ENCODE measurements at places on chromosomes 1 and 21.

- no peak for DNase-seq
Measured at GRCh38 chr1:247966532-247967204, 1.6 kb downstream of the OR2AK2 start.

DNA sequence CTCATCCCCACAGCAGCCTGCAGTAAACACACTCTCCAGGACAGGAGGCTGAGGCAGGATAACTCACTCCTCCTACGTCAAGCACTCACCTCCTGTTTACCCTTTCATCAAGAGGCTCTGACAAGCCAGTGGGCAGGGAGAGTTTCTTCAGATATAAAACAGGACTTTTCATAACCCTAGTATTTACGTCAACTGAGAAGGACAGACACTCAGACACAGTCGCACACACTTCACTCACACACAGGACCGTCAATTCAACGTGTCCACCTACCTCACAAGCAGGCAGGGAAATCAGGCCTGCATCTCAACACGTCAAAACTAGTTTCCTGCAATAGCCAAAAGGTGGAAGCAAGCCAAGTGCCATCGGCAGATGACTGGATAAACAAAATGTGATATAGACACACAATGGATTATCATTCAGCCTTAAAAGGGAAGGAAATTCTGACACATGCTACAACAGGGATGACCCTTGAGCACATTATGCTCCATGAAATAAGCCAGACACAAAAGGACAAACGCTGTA is 48.6 kb downstream of the ITPKB start:
- DNase-seq, result no peak

DNA sequence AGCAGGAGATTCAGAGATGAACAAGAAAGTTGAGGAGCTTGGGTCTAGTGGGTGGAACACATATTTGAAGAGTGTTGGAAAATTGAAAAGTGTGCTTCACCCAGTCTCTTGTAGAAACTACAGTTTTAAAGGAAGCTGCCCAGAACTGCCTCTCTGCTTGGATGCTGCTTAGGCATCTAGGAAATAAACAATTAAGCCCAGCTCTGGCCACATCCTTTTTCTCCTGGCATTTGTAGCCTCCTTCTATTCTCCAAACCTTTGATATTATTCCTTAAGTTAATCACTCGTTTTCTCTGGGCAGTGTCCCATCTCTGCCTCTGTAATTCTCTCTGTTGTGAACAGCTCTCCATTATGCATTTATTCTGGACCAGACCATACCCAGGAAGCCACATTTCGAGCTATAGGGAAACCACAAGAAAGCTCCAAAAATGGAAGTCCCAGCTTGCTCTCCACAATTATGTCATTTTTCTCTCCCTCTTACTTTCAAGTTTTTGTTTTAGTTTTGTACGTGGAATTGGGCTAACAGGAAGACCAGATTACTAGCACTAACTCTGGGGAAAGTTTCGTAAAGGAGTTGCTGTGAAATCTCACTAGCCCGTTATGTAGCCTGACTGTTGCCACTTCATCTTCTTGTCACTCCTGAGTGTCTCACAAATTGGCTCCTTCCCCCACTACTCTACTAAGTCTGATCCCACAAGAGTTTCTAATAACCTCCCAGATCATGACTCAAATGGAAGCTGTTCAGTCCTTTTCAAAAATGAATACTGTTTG is 102.2 kb downstream of the NTMT2 start:
- no peak for DNase-seq

DNA sequence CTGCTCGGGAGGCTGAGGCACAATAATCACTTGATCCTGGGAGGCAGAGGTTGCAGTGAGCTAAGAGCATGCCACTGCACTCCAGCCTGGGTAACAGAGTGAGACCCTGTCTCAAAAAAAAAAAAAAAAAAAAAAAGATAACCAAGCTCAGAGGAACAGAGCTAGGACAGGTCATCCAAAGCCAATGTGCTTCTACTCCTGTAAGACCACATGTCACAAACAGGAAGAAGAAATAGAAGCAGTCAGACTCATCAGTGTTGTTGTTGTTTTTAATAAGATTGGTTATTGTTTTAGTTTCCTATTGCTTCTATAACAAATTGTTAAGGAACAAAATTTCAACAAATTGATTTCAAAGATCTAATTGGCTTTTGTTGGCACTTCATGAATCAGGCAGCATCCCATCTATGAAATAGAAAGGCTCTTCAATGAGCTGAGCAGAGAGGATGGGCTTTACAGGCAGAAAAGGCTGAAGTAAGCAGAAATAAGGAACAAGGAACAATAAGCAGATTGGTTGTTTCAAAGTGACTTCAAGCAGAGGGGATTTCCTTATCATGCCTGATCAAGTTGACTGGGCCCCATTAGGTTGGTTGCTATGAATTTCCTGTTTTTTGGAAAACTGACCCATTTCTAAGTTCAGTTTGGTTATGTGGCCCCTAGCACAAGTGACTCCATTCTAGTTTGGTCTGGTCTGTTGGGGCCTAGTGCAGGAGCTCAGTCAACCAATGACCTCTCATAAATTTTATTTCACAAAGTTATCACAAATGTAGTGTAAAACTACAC is 6.0 kb upstream of the AKNAD1 start:
- DNase-seq, result no peak

DNA sequence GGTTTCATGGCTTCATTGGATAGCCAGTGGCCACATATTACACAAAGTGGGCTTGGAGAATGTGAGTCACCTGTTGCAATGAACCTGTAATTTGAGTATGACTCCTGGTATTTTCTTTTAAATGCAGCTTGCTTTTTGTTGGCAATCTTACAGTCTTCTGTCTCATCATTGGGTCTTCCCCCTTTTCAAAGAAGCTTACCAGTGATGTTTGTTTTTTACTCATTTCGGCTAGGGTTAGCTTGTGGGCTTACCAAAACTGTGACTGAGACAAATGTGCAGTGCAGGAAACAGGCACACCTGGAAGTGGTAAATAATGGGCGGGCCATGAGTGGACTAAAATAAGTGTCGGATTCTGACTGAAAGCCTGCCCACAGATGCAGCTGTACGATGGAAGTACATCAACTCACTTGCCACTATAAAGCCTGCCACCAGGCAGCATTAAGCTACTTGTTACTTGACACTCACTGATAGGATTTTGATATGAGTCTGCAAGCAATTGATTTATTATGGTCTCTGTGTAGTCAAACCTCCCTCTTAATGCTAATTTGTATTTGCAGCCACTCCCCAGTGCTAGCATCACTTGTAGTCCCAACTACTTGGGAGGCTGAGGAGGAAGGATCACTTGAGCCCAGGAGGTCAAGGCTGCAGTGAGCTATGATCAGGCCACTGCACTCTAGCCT is 4.2 kb downstream of the HHAT start:
- DNase-seq, result no peak

GRCh38 chr1:226622012-226622411 is 73.4 kb downstream of the STUM start:
- DNase-seq, result no peak

DNA sequence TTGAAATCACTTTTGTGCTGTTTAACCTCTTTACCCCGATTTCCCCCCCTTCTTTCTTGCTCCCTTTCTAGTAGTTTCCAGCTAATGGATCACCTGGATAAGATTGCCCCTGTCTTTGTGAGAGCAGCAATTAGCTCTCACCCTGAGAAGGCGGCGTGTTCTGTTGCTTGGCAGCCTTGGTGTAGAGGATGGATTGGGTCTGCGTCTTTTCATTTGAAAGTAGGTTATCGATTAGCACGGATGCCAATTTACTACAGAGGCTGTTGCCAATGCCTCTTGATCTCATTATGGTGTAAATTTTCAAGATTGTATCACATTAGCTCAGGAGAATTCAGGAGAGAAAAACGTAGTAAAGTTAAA is 26.4 kb downstream of the KIF26B start:
- DNase-seq, result no peak

DNA sequence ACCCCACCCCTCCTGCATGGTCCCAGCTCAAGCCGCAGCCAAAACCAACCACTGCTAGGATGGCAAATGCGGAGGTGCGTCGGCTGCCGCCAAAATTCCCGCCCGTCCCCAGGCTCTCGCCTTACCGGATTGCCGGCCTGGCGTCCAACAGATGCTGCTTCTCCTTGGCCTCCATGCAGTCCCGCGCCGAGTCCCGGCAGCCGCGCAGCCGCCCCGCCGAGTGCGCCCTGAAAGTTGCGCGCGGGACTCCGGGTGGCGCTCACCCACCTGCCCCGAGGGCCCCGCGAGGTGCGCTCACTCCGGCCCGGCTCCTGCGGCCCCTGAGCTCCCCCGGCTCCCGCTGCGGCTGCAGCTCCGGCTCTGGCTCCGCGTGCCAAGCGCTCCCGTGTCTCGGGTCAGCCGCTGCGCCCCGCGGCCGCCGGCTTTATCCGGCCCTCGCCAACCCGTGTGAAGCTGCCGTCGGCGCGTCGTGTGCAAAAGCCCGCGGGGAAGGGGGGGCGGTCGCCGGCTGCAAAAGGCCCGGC is at the start of gene SLC30A2:
Gene SLC30A2 (minus strand): TSS at position 397 of the 524 bp plus-strand sequence. CDS start 222 bp downstream, at position 175.
- no peak for DNase-seq

DNA sequence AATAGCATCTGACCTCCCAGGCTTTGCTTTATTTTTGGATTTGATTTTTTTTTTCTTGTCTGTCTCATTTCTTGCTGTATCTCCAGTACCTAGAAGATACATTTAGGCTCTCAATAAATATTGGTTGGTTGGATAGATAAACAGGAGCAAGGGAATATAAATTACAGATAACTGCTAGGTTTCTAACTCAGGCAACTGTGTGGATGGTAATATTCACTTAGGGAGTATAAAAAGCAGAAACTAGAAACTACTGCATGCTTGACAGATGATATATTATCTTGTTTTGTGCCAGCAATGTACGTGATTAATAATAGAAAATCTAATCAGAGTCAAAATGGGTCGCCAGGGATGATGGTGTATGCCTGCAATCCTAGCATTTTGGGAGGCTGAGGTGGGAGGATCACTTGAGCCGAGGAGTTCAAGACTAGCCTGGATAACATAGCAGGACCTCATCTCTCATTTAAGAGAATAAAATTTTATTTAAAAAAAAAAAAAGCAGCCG is 31.0 kb upstream of the TARS2 start:
- no peak for DNase-seq

DNA sequence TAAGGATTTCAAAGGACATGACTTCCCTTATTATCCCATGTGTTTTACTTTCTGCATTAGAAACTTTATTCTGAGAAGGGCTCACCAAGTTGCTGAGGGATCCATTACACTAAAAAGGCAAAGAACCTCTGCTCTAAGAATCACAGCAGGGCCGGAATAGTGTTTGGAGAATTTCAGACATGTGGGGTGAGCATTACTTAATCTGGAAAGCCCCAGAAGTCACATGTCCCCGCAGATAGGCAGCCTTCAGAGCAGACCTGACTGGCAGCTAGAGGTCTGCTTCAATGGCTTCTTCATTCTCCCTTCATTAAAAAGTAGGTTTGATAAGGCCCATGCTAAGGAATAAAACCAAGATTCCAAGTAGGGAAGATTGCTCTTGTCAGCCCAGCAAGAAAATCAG is 52.6 kb upstream of the RBM15 start:
- DNase-seq, result no peak

DNA sequence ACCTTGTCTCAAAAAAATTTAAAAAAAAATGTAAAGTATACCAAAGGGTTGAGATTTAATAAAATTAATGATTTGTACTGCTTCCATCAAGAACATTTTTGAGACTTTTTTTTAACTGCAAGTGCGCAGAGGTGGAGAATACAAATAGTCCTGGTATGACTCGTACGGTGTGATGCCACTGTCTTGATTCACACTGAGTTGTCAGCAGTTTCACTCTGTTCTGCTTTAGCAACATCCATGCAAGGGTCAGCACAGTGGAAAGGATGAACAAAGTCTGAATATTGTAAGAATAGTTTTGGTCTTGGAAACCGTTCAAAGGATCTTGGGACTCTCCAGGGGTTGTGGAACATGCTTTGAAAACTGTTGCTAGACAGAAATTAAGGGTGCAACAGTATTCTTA is 40.2 kb downstream of the EXO1 start:
- DNase-seq, result peak; percentile 57

DNA sequence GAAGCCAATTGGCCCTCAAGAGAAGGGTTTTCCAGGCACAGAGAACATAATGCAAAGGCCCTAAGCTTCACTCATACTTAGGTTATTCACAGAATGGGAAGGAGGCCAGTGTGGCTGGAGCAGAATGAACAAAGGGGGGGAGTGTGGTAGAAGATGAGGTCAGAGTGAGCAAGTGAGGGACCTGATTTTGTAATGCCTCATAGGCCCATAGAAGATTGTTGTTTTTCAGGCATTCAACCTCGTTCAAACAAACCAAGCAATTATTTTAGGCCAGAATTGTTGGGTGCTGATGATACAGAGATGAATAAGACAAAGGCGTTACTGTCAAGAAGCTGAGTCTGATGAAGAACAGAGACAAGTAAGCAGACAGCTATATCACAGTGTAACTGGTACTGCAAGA is 54.5 kb upstream of the RAP1A start:
- peak; percentile 95 for DNase-seq

DNA sequence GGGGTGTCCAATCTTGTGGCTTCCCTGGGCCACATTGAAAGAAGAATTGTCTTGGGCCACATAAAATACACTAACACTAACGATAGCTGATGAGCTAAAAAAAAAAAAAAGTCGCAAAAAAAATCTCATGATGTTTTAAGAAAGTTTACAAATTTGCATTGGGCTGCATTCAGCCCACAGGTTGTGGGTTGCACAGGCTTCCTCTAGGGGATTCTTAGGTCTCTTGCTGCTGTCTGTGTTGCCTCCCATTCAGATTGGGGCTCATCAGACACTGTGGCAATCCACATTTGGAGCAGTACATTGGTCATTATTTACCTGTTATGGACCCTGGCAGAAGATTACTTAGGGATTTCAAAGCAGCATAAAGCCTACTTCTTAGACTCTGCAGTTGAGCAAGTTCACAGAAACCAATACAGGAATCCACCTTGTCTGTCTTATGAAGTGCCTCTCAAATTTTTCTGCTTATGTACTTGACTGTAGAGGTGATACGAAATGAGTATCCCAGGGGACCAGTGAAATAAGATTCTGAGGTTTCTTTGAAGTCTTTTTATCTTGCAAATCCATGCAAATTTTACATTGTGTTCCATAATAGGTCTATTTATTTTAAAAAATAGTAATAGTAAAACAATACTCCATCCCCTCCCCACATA is 205.5 kb downstream of the RPS6KC1 start:
- DNase-seq, result no peak

DNA sequence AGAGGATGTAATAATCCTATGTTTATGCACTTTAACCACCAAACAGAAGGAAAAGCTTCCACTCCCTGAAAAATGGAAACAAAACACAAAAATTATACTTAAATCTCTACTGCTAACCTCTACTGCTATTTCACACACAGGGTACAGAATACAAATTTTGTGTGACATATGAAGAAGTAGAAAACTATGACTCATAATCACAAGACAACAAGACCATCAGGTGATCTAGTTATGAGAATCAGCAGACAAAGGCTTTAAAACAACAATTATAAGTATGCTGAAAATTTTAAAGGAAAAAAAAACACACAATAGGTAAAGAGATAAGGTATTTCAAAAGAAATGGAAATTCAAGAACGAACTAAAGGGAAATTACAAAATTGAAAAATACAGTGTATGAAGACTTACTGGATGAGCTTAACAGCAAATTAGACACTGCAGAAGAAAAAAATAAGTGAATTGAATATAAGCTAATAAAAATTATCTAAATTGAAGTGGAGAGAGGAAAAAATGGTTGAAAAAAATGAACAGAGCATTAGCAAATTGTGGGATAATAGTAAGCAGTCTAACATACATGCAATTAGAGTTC is 13.6 kb upstream of the NAV1 start:
- DNase-seq, result peak; percentile 43
